ENCODE measurements at places on chromosomes 6 and 20.
A peak's percentile ranks its signal among the peaks of the same experiment; 100 is the strongest.

GRCh38 chr6:159999240-159999671 lies 30.4 kb downstream of the IGF2R start:
- DNase-seq, result no peak

DNA sequence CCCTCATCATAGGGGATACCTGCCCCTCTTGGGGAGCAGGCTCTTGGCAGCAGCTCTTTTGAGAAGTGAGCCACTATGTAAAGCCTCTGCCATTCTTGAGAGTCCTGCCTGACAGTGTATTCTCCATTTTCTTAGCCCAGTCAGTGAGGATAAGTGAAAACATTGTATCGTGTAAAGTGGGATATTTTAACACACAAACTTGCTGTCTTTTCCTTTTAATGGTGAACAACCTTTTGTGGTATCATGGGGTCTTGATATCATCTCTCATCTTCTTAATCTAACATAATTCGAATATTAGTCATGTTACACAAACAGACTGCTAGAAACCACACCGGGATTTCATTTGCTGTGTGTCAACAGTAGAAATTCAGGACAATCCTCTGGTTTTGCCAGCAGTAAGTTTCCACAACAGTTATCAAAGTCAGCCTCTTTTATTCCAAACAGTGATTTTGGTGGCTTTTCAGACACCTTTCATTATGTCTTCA lies 136.2 kb downstream of the HIVEP1 start:
- peak; percentile 88 for DNase-seq

GRCh38 chr6:28597217-28597835 lies 71.6 kb downstream of the GPX5 start:
- peak; percentile 62 for DNase-seq

GRCh38 chr6:99611148-99611547 lies 4.5 kb downstream of the PRDM13 start:
- DNase-seq, result no peak

DNA sequence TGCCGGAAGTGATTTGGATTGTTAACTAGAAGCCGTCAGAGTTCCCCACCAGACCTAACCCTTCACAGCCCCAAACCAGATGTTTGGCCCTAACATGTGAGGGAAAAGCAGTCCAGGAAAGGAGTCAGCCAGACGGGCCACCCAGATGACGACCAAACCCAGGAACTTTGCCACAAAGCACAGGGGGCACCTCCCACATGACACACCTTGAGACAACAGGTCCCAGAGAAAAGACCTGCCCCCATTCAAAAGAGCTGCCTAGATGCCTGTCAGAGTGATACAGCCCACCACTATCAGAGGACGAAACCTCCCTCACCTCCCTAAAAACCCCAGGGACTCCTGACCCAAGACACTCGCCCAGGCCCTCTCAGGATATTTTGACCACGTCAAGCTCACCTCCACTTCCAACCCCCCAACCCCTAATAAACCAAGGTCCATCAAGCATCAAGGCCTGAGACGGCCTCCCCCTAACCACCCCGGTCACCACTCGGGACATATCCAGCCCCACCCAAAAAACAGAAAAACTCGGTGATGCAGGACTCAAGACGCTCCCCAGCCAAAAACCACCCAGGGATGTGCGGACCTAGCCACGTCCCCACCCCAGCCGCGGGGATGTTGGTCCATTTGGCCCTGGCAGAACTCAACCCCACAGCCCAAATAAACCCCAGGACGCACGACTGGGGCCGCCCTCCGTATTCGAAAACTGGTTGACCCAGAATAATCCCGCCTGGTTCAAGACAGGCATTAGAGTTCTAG lies 662 bp downstream of the ZNF343 start:
- DNase-seq, result peak; percentile 32

DNA sequence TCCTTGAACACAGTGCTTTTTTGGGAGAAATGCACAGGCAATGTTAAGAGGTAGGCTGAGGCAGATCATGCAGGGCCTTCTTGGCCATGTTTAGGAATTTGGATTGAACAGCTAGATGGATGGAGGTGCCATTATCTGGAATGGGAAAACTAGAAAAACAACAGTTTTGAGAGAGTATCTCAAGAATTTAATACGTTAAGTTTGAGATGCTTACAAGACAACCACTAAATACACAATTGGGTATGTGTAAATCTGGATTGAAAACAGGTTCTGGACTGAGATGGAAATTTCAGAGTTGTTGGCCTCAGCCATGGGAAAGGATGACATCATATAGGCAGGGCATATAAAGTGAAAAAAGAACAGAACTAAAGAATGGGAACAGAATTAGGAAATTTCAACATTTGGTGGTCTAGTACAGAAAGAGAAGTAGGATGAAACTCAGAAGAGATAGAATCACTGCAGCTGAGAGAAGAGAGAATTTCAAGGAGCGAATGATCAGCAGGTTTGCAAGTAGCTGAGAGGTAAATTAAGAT lies 37.1 kb downstream of the NCOA7 start:
- DNase-seq, result no peak

- no peak for DNase-seq
Observed at GRCh38 chr20:57821935-57822334, 112.1 kb upstream of the PMEPA1 start.

- no peak for DNase-seq
Observed at GRCh38 chr6:2120912-2121311, 124.5 kb downstream of the GMDS start.

GRCh38 chr20:44547419-44547818 lies 25.5 kb upstream of the SERINC3 start:
- DNase-seq, result no peak

GRCh38 chr20:1858871-1859270 lies 36.3 kb upstream of the SIRPA start:
- no peak for DNase-seq

GRCh38 chr6:122832459-122832858 lies 43.4 kb downstream of the SMPDL3A start:
- DNase-seq, result no peak

Measured in fibroblast of skin of back (primary cell).